ENCODE measurements at places on chromosomes 2 and 18. TPM values are rescaled to one million over a fixed set of nuclear protein-coding genes. Genes with fewer than 3 reads are reported as not detected.

DPP10 gene
- not detected for total RNA-seq

NAT8 gene
- not detected for total RNA-seq

MEIS1 gene
- 76.6 TPM for total RNA-seq

POTEJ gene
- not detected for total RNA-seq

GPAT2 gene
- 4.8 TPM for total RNA-seq

SERPINB12 gene
- not detected for total RNA-seq

DYSF gene
- total RNA-seq = 21.3 TPM

C1QL2 gene
- total RNA-seq = not detected

GRCh38 chr2:121944072-121944831 lies 188.8 kb downstream of the TSN start:
- H3K4me1 ChIP-seq = no peaks in the 10 kb centered on the region
- no peak for DNase-seq
- H3K27me3 ChIP-seq = no peaks in the 10 kb centered on the region
- no peaks in the 10 kb centered on the region for H3K36me3 ChIP-seq
- H3K4me3 ChIP-seq = no peak overlapping the region
- no peak overlapping the region for H3K27ac ChIP-seq

DNA sequence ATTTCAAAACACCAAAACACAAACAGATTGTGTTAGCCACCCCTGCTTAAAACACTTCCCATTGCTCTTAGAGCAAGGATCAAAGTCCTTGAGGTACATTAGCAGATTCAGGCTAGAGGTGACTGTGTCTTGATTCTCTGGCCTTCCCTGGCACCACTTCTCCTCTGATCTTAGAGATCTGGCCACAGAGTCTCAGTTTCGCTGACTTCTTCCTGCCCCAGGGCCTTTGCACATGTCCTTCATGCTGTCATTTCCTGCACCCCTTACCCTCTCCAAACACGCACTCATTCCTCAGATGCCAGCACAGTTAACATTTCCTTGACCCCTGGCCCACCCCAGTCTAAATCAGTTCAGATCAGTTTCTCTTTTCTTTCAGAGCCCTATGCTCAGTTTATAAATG lies 16.9 kb downstream of the CXCR4 start:
- no peak overlapping the region for H3K27ac ChIP-seq
- no peaks in the 10 kb centered on the region for H3K36me3 ChIP-seq
- H3K4me1 ChIP-seq = no peaks in the 10 kb centered on the region
- H3K27me3 ChIP-seq = no peaks in the 10 kb centered on the region

DNA sequence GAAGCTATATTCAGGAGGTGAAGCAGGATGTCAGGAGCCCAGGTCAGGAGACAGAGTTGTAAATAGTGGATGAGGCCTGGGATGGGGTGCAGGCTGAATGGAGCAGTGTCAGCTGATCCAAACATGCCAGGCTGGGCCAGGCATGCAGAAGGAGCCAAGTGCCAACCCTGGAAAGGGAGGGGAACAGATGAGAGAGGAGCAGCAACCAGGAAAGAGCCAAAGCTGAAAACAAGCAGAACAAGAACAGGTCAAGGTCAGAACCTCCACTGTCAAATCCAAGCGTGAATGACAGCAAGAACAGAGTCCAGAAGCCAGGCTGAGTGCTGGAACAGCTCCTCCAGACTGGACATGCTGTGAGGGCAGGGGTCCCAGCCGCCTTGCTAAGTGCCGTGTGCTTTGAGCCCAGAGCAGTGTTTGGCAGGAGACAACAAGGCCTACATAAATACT lies 49.2 kb upstream of the PPP1CB start:
- no peak overlapping the region for H3K27ac ChIP-seq
- no peak for DNase-seq
- H3K27me3 ChIP-seq = no peaks in the 10 kb centered on the region
- H3K36me3 ChIP-seq = no peaks in the 10 kb centered on the region

DNA sequence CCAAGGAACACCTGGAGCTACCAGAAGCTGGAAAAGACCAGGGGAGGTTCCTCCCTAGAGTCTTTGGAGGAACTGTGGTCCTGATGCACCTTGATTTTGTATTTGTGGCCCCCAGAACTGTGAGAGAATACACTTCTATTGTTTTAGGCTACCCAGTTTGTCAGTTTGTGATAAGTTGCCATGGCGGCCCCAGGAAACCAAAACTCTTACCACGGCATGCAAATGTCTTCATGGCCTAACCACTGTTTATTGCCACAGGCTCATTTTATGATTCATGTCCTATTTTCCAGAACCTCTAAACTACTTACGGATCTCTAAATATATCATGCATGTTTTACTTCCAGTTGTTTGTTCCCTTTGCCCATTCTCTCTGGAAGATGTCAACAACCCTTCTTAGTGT lies 1250.7 kb upstream of the FAM98A start:
- no peaks in the 10 kb centered on the region for H3K27me3 ChIP-seq
- H3K4me1 ChIP-seq = no peaks in the 10 kb centered on the region
- no peak for DNase-seq
- no peak overlapping the region for H3K4me3 ChIP-seq

- no peaks in the 10 kb centered on the region for H3K4me1 ChIP-seq
- H3K36me3 ChIP-seq = no peaks in the 10 kb centered on the region
- no peaks in the 10 kb centered on the region for H3K27me3 ChIP-seq
- H3K27ac ChIP-seq = no peak overlapping the region
Observed at GRCh38 chr2:193469251-193469650, 1274.5 kb upstream of the TMEFF2 start.

- no peak overlapping the region for H3K4me3 ChIP-seq
- H3K27me3 ChIP-seq = no peaks in the 10 kb centered on the region
- no peak for DNase-seq
Observed at GRCh38 chr18:63684718-63685117, 18.0 kb upstream of the SERPINB11 start.

DNA sequence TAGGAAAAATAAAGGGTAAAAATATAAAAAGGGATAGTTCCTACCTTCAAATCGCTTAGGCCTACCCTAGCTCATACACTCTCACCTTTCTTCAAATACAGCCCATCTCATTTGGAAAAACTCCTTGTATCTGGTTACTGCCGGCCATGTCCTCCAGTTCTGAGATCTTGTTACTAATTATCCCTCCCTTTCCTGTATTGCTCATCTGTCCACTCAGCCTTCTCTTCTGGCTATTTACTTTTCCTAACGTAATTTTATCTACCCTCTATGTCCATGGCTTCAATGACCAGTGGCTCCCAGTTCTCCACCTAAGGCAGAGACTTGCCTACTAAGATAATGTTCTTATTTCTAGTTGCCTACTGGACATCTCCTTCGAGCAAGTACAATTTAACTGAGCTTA lies 342.9 kb upstream of the ACVR2A start:
- no peak for DNase-seq
- no peak overlapping the region for H3K27ac ChIP-seq
- no peaks in the 10 kb centered on the region for H3K4me1 ChIP-seq
- no peaks in the 10 kb centered on the region for H3K27me3 ChIP-seq
- no peak overlapping the region for H3K4me3 ChIP-seq

- no peak overlapping the region for H3K4me3 ChIP-seq
- H3K4me1 ChIP-seq = no peaks in the 10 kb centered on the region
- no peaks in the 10 kb centered on the region for H3K27me3 ChIP-seq
- DNase-seq = peak; percentile 97
- no peak overlapping the region for H3K27ac ChIP-seq
- H3K36me3 ChIP-seq = no peaks in the 10 kb centered on the region
Observed at GRCh38 chr2:240566203-240567136, 1.8 kb upstream of the RNPEPL1 start.

GRCh38 chr2:126449677-126450076 lies 206.3 kb upstream of the GYPC start:
- no peaks in the 10 kb centered on the region for H3K36me3 ChIP-seq
- H3K27me3 ChIP-seq = no peaks in the 10 kb centered on the region
- H3K27ac ChIP-seq = no peak overlapping the region
- H3K4me3 ChIP-seq = no peak overlapping the region
- DNase-seq = no peak

DNA sequence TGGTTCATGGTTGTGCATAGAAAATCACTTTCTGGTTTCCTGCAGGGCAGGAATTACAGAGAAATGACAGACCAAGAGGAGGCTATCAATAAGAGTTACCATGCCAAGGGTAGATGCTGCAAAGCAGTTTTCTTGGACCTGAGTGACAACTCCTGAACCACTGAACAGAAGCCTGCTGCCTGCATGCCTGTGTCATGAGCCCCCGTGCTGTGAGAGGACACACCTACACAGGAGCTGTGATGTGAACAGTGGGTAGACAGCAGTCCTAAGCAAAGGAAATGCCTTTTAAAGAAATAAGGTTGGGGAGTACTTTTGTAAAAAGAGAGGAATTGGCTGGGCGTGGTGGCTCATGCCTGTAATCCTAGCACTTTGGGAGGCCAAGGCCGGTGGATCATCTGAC lies 54.2 kb upstream of the CREB1 start:
- no peaks in the 10 kb centered on the region for H3K4me1 ChIP-seq
- no peak for DNase-seq
- no peaks in the 10 kb centered on the region for H3K27me3 ChIP-seq
- H3K27ac ChIP-seq = no peak overlapping the region
- no peaks in the 10 kb centered on the region for H3K36me3 ChIP-seq

- H3K27ac ChIP-seq = no peak overlapping the region
- DNase-seq = no peak
- no peak overlapping the region for H3K4me3 ChIP-seq
- no peaks in the 10 kb centered on the region for H3K27me3 ChIP-seq
Observed at GRCh38 chr18:2948038-2948437, 64.9 kb downstream of the LPIN2 start.

DNA sequence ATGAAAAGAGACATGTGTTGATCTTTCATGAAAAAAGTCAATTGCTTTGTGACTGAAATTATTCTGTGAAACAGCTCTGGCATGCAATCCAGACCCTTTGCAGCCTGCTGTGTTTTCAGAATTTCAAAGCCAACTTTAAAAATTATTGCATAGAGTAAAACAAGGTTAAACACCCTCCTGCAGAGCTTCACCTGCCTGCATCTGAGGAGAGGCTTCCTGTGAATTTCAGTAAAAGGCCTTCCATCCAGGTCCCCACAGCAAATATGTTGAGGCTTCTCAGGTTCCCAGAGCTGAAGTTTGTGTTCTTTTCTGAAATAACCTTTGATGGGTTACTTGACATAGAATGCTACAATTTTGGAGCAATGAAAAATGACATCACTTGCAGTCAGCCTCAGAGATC lies 4.1 kb downstream of the XIRP2 start:
- H3K36me3 ChIP-seq = no peaks in the 10 kb centered on the region
- H3K27me3 ChIP-seq = no peaks in the 10 kb centered on the region
- no peaks in the 10 kb centered on the region for H3K4me1 ChIP-seq
- no peak overlapping the region for H3K4me3 ChIP-seq
- DNase-seq = no peak
